Hepatic stellate cell (primary cell): ENCODE measurements at places on chromosomes 3 and 15.

GRCh38 chr3:71515636-71516365 is 67.7 kb downstream of the FOXP1 start:
- no peak for DNase-seq

GRCh38 chr3:125212509-125213363 is at the start of gene SLC12A8:
SLC12A8 (minus strand) TSS chr3:125212748; CDS start chr3:125211349, 1,399 bp downstream.
- no peak for DNase-seq

- no peak for DNase-seq
These were observed 279.8 kb downstream of the FOXP1 start for GRCh38 chr3:71303627-71304200.

- no peak for DNase-seq
These were observed 28.5 kb downstream of the GREM1 start for GRCh38 chr15:32746116-32746857.

DNA sequence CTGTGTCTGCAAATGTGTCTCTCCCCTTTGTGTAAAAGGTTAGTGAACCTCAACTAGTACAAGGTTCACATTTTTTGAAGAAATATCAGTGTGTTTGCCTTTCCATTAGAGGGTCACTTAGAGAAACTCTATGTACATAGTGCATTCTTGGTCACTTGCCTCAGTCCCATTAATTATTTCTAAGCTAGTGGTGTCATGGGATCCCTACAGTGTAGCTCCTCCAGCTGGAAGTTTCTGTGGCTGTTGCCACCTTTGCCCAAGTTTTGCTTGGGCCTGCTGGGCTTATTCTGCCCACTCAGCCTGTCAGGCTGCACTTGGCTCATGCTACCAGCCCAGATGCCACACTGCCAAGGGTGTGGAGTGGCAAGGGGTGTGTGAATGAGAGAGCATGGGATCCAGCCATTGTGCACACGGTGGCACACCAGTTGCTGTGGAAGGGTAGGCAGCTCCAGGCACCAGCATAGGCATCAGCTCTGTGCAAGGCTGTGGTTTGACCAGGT is 161.7 kb downstream of the ARPP21 start:
- no peak for DNase-seq

- no peak for DNase-seq
These were observed 33.5 kb upstream of the ST6GAL1 start for GRCh38 chr3:186896875-186897274.
